ENCODE measurements at places on chromosomes 1 and 21.
A peak's percentile ranks its signal among the peaks of the same experiment; 100 is the strongest.

DNA sequence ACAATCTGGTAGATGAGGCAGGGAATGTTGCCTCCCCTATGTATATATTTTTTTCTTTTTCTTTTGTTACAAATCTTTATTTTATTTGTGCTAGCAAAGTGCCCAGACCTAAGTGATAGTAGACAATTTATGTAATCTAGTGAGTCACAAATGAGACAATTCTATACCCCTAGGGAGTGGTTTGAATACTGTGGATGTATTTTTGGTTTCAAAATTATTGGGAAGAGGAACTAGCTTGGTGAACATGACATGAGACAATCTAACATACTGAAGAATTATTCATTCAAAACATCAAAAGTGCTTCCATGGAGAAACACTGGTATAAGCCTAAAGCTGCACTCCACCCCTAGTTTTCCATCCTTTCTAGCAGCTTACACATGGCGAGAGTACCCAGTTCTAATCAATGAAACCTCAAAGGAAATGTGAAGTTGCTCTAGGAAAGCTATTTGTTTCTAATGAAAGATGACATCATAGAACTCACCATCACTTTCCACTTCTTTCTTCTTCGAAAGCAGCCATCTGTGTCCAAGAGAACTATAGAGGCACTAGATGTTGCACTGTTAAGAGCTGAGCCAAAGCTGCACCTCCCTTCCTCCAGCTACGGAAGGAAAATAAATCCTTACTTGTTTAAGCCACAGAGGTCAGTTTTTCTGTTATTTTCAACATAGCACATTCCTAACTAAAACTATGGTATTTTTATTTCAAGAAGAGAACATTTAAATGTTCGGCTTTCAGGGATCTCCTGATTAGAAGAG is 764.6 kb downstream of the LTN1 start:
- no peak for DNase-seq

- no peak for DNase-seq
Measured at GRCh38 chr21:17866590-17866989, 47.4 kb upstream of the C21orf91 start.

DNA sequence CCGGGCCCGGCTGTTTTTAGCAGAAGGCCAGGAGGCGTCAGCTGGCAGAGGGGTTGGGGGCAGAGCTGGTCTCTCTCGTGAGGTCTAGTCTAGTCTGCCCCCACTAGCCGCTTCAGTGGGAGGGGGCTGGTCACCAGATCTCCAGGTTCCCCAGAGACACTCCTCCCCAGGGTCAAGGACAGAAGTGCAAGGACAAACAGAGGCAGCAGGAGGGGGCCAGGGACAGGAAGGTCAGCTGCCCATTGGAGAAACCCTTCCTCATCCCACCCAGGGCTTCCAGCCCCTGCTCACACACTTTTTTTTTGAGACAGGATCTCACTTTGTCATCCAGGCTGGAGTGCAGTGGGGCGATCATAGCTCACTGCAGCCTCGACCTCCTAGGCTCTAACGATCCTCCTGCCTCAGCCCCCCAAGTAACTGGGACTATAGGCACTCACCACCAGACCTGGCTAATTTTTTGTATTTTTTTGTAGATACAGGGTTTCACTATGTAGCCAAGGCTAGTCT is 10.0 kb downstream of the FAM229A start:
- DNase-seq: no peak

- no peak for DNase-seq
Measured at GRCh38 chr1:27001570-27002360, 8.3 kb downstream of the TRNP1 start.

GRCh38 chr1:209890641-209891330 is 47.2 kb upstream of the SYT14 start:
- peak; percentile 0 for DNase-seq

- no peak for DNase-seq
Measured at GRCh38 chr1:16421201-16421600, 16.0 kb downstream of the SPATA21 start.

DNA sequence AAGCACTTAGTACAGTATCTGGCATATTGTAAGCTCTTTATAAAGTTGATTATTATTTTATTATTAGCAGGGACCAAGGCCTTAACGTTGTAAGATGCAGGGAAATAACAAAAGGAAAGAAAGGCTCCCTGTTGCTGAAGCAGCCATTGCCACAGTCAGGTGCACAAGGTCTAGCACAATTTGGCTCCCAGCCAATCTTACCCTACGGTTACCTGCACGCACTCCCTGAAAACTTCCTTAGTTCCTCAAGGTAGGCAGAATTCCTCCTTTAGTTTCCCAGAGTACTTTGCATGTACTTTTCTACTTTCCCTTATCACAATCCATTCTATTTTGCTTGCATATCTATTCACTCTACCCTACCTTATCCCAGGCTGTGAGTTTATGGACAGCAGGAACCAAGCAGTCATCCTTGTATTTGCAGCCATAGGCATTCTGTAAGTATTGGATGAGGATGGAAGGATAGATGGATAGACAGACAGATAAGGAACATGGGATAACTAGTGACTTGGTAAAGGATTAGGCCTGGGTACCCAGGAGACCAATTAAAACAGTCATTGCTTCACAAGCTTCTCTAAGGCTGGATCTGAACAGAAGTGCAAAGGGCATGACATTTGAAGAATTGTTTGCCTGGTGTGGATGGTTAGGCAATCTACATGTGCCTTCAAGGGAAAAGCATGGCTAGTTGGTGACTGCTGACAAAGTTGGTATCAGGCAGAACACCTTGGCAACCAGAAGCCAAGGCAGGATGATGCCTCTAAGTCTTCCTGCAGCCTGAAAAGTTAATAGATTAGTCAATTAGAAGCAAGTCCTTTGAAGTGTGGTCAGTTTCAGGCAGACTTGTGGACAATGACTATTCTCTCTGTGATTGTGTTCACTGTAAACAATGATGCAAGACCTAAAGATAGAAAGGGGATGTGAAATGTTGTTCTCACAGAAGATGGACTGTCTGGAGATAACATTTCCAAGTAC is 20.8 kb upstream of the JAK1 start:
- no peak for DNase-seq

GRCh38 chr1:204275695-204276370 is 62.0 kb upstream of the GOLT1A start:
- no peak for DNase-seq

DNA sequence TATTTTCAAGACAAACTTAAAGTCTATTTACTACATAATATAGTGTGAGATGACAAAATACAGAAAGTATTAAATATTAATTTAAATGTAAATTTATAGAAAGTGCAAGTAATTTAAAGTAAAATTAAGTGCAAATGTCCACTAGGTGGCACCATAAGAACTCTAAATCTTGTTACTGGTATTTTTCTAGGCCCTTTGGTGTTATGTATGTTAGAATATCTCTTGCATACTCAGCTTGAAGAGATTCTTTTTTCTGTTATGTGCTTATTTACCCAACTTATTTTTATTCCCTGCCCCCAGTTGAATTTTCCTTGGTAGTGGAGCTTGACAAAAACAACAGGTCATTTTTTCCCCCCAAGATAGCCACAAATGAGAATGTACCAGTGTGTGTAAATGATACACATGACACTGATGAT is 71.5 kb downstream of the RPS6KC1 start:
- peak; percentile 22 for DNase-seq

DNA sequence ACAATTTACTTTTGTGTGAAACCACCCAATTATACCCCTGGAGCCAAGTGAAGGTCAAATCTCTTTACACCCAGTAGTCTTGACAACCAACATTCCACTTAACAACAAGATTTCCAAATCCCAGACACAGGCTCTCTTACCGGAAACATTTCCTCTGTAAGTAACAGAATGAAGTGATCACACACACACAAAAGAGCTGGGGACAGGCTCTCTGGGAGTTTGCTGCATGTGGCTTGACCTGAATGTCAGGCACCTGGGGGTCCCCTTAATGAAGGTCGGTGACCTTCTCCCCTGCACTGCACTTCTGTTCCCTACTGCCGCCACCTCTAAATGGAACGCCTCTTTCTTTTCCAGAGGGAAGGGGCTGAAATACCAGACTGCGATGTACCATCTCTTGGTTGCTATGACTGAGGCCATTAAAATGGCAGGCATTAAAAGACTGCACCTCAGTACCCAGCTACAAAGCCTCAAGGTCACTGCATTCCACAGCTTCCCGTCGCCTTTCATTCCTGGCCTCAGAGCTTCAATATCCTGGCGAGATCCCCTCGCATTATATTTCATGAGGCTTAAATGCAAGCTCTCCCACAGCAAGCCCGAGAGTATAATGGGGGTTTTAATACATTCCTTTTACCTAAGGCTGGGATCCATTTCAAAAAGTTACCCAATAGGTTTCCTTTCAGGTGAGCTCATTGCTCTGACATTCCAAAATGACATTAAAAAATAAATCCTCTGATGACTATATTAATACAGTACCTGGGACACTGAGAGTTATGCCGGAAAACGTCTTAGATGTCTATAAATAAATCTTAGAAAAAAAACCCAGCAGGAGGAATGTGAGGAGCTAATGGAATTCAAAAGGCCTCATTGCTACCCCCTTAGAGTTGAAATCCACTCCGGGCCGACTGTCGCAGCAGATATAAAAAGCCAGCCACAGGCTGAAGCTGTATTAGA is 90.9 kb upstream of the DIRAS3 start:
- no peak for DNase-seq

DNA sequence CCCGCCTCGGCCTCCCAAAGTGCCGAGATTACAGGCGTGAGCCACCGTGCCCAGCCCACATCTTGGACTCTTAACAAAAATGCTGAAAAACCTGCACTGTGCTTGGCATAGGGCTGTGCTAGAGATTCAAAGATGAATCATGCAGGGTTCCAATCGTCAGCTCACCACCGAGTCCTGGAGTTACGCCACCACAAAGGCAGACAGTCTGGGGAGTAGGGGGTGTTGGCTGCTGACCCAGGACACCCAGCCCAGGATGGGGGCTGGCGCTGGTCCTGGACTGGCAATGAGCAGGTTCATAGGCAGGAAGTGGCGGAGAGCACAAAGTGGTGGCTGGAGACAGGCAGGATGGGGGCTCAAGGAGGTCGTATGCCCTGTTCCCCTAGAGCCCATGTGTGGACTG is 16.0 kb downstream of the PSRC1 start:
- no peak for DNase-seq

DNA sequence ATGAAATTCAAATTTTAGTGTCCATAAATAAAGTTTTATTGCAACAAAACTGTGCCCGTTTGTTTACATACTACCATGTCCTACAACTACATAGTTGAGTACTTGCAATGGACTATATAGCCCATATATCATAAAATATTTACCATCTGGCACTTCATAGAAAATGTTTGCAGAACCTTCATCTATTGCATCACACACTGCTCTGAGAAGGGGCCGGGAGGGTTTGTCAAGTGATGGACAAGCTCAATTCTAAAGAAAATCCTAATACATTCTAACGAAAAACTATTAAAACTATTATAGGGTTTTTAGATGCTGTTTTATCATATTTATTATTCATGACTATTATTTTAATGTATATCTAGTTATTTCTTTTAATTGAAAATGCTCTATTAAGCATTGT is 35.9 kb downstream of the RGSL1 start:
- DNase-seq: no peak

DNA sequence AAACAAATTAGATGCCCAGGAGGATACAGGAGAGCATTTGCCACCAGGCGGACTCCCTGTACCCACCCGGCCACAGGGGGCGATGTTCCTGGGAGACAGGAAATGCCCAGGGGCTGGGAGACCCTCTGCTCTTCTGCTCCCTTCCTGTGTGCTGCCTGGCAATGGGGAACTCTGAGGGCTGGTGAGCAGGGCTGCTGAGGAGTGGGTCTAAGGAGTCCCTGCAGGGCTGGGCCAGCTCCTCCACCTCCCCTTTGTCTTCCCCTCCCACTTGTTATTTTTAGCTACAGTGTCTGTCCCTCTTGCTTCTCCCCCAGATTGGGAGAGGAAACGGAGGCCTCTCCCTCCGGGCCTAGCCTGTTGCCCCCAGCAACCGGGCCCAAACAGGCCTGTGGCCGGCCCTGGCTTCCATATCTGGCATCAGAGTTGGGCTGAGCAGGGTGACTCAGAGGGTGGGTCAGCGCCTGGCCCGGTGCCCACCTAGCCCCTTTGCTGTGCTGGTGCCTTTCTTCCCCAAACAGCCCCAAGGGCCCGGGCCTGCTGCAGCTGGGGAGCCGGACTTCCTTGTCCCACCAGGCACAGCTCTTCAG is 11.6 kb downstream of the LMNA start:
- DNase-seq: no peak

DNA sequence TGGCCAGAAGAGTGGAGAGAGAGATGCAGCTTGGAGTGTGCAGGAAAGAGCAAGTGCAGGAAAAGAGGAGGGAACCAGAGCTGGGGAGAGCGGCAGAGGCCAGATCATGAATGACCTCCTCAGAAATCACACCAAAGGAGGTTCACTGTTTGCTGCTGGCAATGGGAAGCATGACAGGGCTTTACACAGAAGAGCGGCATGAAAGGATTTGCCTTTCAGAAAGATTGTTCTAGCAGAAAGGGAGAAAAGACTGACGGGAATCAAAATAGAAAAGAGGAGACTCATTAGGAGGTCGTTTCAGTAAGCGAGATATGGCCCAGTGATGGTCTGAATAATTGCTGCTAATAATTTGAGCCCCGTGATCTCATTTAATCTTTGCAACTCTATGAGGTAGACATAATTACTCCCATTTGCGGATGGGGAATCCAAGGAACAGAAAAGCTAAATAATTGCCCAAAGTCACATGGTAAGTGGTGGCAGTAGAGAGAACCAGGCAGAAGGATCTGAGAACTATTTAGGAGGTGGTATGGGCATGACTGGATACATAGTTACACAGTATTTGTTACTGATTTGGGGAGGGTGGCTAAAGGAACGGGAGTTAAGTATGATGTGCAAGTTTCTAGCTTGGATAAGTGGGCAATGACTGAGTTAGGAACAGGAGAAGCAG is 12.5 kb upstream of the HNRNPR start:
- DNase-seq: no peak

- no peak for DNase-seq
Measured at GRCh38 chr21:44910229-44911067, 10.3 kb downstream of the ITGB2 start.

DNA sequence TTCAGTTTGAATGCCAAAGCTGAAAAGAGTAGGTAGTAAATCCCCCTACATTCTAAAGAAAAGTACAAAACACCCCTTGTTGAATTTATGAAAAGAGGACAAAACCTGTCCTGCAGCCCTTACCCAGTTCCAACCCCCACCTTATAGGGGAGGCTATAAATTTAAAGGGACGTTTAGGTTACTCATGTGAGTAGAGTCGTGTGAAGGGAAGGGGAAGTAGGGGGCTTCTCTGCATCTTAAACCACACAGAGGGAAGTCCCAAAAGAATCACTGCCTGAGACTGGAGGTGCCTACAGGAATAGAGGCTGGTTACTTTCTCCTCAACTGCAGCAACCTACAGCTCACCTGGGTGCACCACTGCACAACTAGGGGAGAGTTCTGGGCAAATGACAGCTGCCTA is 36.7 kb upstream of the KIRREL1 start:
- DNase-seq: no peak

- no peak for DNase-seq
Measured at GRCh38 chr1:214234635-214235025, 46.3 kb upstream of the SMYD2 start.
